Fibroblast of pulmonary artery (primary cell): ENCODE measurements at places on chromosomes 2 and 18.

DNA sequence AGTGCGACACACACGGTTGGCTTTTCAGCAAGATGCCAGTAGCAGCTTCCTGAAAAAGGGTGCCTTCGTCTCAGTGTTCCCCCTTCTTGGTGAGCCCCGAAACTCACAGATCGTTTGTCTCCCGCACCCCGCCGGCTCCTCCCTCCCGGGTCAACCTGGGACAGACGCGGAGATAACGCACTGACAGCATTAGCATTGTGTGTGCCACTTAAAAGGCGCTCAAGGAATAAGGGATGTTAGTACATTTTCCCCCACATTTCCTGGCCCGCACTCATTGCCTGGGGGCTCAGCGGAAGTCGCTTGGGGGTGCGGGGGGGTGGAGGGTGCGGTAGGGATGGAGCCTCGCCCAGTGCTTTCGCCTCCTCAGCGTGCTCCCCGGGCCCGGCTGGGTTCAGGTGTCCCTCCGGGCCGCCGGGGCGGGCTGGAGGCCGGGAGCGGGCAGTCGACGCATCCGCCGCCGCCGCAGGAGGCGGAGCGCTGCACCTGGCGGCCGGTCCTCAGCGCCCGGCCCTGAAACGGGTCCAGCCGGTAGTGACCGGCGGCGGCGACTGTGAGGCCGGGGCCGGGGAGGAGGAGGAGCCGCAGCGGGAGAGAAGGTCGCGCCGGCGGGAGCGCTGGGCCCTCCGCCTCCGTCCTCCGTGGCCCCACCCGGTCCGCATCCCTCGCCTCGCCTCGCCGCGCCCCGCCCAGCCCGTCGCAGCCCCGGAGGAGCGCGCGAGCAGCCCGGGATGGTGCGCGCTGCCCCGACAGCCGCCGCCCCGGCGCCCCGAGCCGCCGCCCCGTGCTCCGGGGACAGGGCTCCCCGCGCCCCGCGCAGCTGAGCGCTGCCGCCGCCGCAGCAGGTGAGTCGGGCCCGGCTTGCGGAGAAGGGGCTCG lies at the start of gene MFSD6:
MFSD6 (plus strand) TSS at position 694 of the 876 bp plus-strand sequence. CDS start 27,675 bp downstream, outside the sequence.
- no peak for DNase-seq

GRCh38 chr2:152336854-152337510 lies 2.0 kb downstream of the FMNL2 start:
- peak; percentile 57 for DNase-seq

GRCh38 chr18:37565101-37565976 lies at the start of gene CELF4:
Gene CELF4 (minus strand): TSS chr18:37565798.
- DNase-seq: peak; percentile 41

- DNase-seq: no peak
Measured at GRCh38 chr2:47386551-47386950, 16.4 kb upstream of the MSH2 start.

- no peak for DNase-seq
Measured at GRCh38 chr2:21103274-21103891, 20.4 kb upstream of the TDRD15 start.

DNA sequence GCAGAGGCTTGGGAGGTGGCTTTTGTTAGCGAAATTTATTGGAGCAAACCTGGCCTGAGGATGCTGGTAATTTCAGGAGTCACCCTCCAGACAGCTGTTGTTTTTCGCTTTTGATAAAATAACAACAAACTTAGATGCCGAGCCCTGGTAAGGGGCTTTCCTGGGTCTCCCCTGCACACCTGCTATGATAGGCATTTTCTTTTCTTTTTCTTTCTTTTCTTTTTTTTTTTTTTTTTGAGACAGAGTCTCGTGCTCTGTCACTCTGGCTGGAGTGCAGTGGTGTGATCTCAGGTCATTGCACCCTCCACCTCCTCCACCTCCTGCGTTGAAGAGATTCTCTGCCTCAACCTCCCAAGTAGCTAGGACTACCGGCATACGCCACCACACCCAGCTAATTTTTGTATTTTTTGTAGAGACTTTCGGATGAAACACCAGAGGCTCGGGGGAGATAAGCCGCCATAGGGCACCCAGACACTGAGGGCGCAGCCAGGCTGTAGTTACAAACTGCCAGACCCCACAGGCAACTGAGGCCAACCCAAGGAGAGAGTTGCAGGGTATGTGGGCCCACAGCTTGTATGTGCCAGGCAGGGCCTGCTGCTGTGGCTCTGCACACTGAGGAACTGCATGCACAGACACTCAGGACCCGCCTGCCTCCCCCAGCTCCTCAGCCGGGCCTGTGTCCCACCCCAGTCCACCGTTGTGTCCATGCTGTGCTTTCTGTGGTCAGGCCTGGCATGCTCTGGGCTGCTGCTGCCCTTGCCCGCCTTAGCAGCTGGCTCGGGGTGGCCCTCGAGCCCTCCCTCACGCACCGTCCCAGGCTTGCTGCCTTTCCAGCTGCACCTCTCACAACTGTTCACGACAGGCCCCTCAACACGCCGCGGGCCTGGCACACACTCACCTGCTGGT lies 3.9 kb downstream of the GYPC start:
- DNase-seq: no peak

DNA sequence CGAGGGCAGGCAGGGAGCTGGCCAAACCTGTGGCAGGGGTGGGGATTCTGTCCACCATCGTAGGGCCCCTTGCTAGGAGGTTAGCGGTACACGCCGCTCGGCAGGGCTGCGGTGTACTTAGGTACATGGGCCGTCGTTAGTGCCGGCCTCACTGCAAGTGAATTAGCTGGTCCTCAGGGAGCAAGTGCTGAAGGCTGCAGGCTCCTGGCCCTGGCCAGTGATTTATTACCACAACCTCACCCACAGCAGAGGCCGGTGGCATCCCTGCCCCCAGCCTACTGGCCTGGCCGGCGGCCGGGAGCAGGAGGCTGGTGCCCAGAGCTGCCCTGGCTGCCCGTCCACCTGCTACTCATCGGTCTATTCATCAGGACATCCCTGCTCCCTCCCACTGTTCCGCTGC lies 19.6 kb upstream of the PTMA start:
- no peak for DNase-seq

GRCh38 chr18:57561728-57562423 lies 24.6 kb downstream of the FECH start:
- DNase-seq: peak; percentile 68

DNA sequence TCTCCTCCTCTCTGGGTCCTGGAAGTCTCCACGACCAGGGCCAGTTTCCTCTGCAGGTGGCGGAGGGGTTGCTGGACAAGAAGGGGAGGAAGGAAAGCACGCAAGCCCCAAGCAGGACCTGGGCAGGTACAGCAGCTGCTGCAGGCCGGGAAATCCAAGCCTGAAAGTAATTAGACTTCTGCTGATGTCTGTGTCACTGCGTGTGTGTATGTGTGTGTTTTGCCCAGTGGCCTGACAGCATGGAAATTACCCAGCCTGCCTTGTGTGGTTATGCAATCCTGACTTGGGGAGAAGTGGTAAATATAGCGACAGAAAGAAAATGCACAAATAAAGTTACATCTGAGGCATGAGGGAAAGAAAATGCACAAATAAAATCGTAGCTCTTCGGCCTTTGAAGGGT lies 121.8 kb upstream of the ZBTB14 start:
- DNase-seq: peak; percentile 29

GRCh38 chr2:168568476-168569267 lies 112.6 kb downstream of the CERS6 start:
- no peak for DNase-seq

DNA sequence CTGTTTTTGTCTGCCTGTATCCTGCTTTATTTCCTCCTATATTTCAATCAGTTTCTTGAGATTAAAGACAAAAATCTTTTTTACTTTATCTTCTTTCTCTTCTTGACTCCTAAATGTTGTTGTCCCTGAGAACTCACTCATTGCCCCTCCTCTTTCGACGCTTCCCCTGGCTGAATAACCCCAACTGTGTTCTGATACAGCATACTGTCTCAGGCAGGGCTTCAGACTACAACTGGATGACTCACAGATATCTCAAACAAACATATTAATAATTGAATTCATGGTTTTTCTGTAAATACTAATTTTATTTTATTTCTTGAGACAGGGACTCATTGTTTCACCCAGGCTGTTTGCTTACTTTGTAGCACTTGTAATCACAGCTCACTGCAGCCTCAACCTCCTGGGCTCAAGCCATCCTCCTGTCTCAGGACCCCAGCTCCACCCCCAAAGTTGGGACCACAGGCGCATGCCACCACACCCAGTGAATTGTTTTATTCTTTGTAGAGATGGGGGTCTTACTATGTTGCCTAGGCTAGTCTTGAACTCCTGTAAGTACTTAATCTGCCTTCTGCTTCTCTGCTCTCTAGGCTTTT lies 9.4 kb downstream of the ITGAV start:
- no peak for DNase-seq

DNA sequence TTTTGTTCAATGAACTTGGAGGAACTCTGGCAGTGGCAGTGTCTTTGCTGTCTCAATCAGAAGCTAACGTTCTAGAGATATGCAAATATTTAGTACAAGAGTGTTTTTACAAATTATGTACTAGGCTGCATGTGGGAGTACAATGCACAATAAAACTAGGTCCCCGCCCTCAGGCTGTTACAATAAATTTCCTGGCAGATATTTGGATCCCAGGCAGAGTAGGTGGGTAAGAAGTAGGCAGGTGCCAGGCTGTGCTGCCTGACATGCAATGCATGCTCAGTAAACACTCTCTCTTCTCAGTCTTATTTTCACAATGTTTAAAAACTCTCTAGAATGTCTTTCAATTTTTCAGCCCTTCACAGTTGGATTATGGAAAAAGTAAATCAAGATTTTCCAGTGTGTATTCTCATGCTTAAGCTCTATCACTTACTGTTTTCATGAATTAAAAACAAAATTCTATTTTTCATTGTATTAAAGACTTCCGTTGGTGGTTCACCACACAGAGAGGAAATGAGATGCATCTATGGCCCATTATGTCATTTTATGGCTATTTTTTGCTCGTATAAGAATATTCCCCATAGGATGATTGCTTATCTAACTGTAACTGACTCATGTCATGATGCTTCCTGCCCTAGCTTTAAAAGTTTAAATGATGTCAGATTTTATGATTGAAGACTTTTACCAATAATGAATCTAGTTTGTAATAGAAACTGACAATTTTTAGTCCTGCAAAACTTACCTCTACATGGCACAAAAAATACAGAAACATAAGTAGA lies 346.1 kb downstream of the RND3 start:
- DNase-seq: peak; percentile 34

DNA sequence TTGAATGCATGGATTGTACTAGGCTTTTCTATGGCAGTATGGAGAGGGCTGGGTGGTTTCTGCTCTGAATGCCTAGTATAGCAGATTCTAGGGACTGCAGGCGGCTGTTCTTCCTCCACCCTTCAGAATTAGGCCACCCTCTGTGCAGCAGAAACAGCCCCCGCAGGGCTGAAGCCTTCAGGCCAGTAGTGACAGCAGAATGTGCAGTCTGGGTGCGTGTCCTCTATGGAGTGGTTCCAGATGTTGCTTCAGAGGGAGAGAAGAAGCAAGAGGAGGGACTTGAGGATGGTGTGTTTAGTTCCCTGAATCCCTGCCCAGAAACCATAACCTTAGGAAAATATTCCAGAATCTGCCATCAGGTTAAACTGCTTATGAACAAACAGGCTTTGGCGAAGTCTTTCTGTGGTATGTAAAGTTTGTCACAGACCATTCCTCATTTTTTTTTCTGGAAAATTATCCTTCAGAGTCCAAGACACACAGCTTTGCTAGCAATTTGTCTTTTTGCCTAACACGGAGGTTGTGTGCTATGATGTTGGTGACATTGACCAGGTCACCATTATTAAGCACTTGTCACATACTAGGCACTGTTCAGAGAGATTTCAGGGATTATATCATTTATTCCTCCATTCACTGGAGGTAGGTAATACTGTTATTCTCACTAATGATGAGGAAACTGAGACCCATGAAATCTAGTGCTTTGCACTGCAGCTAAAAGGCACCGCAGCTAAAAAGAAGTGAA lies 21.1 kb downstream of the CASP10 start:
- DNase-seq: peak; percentile 78
